HFF-Myc (cell line): ENCODE measurements at places on chromosomes 16 and 17.

GRCh38 chr17:79619196-79619595 lies 8.3 kb upstream of the RBFOX3 start:
- no peak for DNase-seq

- no peak for DNase-seq
These were observed 1.3 kb downstream of the APPBP2 start for GRCh38 chr17:60524463-60525327.

DNA sequence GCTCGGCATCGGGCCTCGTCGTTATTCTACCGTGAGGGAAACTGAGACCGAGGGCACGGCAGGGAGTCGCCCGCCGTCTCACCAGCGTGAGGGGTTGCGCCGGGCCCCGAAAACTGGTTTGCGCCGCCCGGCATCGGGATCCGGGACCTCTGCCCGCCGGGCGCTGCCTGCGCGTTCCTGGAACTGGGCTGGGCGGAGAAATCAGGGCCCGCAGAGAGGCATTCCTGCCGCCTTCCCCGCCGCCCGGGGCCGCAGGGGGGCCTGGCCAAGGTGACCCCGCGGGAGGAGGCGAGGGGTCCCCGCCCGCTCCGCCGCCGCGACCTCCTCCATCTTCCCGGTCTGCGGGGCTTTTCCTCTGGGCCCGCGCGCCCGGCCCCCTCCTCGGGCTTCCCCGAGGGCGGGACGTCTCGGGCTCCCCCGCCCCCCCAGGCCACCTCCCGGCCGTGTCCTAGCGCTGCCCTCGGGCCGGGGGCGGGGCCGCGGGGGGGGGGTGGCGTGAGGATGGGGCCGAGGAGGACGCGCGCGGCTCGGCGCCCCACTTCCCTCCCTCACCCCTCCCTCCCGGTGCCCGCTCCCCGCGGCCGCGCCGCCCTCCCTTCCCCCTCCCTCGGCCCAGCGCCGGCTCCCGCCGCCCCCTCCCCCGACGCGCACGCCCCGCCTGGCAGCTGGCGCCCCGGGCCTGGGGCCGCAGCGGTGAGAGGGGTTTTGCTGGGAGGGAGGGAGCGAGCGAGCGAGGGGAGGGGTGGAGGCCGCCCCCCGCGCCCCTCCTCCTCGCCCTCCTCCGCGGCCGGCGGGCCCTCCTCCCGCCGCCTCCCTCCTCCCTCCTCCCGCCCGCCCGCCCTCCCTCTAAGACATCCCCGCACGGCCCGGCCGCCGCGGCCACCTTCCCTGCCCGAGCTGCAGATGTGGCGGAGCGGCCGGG lies at the start of gene GLIS2:
Gene GLIS2 (plus strand): TSS at position 882 of the 922 bp plus-strand sequence. CDS start 16,214 bp downstream, outside the sequence.
- no peak for DNase-seq

- DNase-seq: no peak
These were observed 29.9 kb downstream of the DCUN1D3 start for GRCh38 chr16:20870122-20870820.

DNA sequence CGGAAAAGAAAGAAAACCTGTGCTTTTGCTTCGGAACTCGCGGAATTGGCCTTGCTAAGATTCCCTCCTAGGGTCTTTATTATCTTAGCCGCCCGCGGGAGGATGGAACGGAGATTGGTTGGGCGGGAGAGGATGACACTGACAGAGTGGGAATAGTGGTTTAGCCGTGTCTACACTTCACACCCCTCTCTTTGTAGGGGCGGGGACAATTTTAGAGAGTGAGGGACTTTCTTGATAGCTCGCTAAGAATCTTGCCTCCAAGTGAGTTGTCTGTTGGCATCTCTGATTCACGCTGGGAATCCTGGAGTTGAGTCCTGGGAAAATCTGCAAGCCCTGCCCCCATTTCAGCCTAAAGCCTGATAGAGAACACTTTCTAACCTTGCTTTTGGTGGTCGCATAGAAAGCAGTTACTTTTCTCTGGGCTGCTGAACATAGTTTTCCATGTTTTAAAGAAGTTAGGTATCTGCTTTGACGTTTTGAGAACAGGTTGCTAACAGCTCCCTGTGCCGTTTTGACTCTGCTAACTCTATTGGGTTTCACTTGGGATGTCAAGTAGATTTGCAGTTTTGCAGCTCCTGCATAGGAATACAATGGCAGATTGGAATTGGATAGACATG lies 697 bp downstream of the NOL11 start:
- DNase-seq: no peak

- DNase-seq: no peak
These were observed 27.3 kb downstream of the SLFN11 start for GRCh38 chr17:35345926-35346771.

DNA sequence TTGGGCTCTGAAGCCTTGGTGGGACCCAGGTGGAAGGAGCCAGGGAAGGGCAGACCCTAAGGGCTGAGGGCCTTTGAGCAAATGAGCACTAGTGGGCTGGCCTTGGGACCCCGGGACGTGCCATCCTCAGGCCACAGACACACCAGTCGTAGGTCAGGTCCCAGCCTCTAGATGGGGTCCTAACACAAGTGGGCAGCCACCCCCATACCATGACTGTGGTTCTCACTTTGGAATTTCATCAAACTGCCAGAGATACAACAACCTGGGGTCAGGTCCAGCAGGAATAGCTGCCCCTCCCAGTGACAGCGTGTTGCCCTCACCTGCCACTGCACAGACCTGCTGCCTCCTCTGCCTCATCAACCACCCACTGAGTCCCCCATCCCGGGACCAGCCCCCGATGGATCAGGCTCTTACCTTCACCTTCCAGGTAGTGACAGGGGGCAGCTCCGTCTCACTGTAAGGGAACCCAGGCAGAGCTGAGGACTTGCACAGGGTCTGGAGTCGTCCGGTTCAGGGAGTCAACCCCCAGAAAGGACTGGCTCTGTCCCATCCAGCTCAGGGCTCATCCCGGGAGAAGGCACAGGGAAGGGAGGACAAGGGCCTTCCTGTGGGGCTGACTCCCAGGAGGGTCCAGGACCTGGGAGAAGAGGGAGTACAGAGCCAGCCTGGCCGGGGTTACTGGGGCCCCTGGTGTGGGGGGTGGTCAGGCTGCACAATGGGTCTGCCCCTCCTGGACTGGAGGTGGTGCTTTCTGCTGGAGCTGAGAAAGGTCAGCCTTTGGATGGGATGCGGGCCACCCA lies 40.0 kb downstream of the LGALS9 start:
- DNase-seq: no peak

DNA sequence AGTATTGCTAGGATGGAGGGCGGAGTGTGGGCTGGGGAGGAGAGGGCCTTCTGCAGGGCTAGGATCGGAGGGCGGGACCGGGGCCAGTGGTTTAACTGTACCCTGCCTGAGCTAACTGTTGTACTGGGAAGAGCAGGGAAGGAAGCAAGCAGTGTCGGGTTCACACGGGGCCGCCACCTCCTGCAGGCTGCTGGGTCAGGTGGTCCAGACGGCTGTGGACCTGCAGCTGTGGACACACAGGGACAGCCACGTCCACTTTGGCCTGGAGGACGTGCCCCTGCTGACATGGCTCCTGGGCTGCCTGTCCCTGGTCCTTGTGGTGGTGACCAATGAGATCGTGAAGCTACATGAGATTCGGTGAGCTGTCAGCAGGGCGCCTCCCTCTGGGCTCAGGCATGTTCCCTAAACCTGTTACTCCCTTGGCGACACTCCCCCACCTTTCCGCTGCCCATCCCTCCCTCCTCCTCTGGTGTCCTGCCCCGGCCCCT lies 16.6 kb downstream of the CASKIN2 start:
- DNase-seq: no peak

DNA sequence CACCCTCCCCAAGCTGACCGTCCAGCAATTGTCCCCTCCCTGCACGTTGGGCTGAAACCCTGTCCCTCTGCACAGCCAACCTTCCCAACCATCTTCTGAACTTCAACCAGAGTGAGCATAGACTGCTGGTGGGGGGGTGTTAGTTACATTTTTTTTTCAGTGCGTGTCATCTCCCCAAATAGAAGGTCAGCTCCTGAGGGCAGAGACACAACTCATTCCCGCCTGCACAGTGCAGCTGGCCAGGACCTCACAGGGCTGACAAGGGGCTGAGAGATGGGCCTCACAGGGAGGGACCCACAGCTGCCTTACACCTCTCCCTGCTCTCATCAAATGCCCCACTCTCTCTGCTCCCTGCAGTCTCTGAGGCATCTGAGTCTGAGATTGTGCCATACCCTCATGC lies 8.4 kb downstream of the SRL start:
- no peak for DNase-seq

DNA sequence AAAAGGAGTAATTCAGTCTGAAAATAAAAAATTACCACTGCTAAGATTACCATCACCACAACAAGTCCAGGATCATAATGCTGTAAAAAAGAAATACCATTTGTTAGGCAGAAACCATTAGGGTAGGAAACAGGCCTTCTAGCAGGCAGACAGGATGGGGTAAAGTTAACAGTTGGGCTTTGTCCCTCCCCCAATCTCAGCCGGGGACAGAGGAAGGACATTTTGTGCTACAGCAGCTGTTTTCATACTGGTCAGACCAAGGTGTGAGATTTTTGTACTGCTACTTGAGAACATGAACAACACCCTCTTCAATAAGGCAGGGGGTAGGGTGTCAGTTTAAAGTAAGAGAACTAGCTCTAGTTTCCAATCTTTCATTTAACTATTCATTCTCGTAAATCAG lies 49.2 kb upstream of the ITGA2B start:
- no peak for DNase-seq

DNA sequence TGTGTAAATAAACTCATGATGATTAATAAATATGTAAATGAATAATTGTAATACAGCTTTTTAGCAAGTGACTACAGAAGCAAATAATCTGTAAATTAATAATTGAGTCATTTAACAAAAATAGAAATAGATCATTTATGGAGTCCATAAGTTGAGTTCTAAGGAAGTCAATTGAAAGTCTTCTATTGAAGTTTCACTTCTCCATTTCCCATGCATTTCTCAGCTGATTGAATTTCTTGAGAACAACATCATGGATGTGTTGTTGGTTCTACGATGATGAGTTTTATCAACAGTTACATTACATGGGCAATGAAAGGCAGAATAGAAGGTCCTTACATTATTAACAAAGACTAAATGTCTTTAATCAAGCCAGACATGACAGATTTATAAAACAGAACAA lies 290.4 kb downstream of the MAP2K6 start:
- DNase-seq: no peak

GRCh38 chr17:7854078-7854777 lies 638 bp upstream of the TMEM88 start:
- no peak for DNase-seq

GRCh38 chr16:29815032-29815721 lies 775 bp upstream of the PAGR1 start:
- no peak for DNase-seq

DNA sequence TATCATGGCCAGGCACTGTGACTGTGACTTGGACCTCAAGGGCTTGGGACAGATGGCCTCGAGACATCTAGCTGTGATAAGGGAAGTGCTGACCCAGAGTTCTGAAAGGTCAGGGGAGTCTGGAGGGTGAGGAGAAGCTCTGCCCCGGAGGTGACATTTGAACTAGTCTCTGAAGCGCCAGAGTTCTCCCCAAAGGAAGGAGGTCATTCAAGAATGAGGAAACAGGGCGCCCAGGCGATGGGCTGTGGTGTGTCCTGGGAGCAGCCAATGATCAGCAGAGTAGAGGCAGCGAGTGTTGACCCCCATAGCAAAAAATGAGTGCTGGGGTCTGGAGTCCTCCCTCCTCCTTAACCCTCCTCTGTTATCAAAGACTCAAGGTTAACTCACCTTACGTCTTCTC lies 4.9 kb downstream of the STARD3 start:
- no peak for DNase-seq

- no peak for DNase-seq
These were observed 86.0 kb downstream of the IRF8 start for GRCh38 chr16:85984947-85985451.

GRCh38 chr17:78486946-78487680 lies 90.1 kb downstream of the DNAH17 start:
- DNase-seq: no peak

- no peak for DNase-seq
These were observed 12.7 kb downstream of the SPNS2 start for GRCh38 chr17:4511199-4511932.

GRCh38 chr17:51180486-51180885 lies 14.3 kb downstream of the NME2 start:
- DNase-seq: no peak

DNA sequence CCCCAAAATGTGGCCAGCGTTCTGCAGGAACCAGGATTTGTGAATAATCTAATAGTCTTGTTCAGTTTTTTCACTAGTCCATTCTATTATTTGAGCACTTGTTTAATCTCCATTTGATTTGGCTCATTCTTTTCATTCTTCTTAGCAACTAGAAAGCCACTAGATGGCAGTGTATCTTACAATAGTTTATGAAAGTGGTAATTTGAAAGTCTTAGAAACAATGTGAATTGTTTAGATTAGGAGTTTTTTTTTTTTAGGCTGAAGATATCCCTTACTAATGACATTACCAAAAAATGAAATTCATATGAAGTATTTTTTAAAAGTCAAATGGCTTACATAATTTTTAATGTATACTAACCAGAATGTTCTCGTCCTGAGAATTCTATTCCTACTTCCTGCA lies 6.7 kb downstream of the ERI2 start:
- DNase-seq: no peak

DNA sequence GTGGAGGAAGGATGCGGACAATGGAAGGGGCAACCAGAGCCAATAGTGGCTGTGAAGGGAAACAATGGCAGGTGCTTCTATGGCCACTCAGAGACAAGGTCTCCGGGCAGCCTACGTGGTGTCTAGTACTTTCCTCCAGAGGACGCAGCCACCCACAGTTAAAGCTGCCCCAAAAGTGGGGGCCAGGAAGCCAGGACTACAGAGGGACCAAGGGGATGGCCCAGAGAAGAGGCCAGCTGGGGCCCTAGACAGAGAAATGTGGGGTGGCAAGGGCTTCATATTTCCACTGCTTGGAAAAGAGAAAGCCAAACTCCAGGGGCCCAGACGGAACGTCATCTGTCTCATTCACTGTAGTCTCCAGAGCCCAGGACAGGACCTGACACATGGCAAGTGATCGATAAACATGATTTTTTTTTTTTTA lies 837 bp upstream of the PER1 start:
- DNase-seq: no peak

DNA sequence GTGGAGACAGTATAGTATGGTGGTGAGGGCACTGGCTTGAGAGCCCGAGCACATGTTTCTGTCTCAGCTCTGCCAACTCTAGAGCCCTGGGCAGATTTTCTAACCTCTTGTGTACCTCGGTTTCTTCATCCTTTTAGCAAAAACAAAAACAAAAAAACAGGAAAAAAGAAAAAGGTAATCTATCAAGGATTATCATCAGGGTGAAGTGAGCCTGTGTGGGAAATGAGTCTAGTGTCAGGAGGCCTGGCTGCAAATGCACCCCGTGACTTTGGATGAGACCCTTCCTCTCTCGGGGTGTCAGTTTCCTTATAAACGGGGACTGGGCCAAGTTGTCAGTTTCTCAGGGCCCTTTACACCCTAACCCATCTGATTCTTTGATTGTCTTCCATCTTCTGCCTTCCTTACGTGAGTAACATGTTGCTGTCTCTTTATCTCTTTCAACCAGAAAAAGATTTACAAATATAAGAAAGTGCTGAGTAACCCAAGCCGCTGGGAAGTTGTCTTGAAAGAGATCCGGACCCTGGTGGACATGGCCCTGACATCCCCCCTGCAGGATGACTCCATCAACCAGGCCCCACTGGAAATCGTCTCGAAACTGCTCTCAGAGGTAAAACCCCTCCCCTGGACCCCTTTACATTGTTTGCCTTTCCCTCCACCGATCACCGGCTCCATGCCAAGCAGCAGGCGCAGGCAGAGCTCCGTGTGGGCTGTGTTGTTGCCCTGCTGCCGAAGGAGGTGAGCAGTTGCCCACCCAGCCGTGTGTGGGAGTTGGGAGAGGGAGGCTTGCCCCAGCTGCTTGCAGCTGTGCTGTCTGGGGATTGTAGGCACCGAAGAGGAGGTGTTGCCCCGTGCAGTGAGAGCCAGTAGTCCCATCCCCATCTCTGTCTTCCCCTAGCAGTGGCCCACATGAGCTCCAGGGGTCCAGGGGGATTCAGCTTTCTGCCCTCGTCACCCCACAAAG lies 127.1 kb upstream of the PLCG2 start:
- no peak for DNase-seq
